NCI-H460 (cell line): ENCODE measurements at places on chromosomes 7 and 10. TPM values are rescaled to one million over a fixed set of nuclear protein-coding genes. Genes with fewer than 3 reads are reported as not detected.

The TCF7L2 gene
- 9.7 and 11.1 TPM in 2 replicates for total RNA-seq

The ZDHHC16 gene
- 34.3 and 35.4 TPM in 2 replicates for total RNA-seq

The GPR37 gene
- total RNA-seq: 3.8 and 4.4 TPM in 2 replicates

The KNDC1 gene
- 0.09 and 1.1 TPM in 2 replicates for total RNA-seq

The GRM8 gene
- total RNA-seq: 0.46 TPM in 1 of 2 replicates, not detected in the other

The NKX1-2 gene
- total RNA-seq: 0.02 TPM in 1 of 2 replicates, not detected in the other

The CPA4 gene
- 1.6 and 1.8 TPM in 2 replicates for total RNA-seq

The KLF14 gene
- not detected in 2 replicates for total RNA-seq

The TMEM213 gene
- total RNA-seq: not detected in 2 replicates

The IL15RA gene
- total RNA-seq: 10.6 and 13.3 TPM in 2 replicates

The JCAD gene
- total RNA-seq: 16.0 and 19.1 TPM in 2 replicates

The CYP3A5 gene
- 0.17 and 0.74 TPM in 2 replicates for total RNA-seq

The GHRHR gene
- total RNA-seq: not detected in 2 replicates

The SCART1 gene
- 0.92 and 1.2 TPM in 2 replicates for total RNA-seq

The STEAP1B gene
- total RNA-seq: 5.1 and 5.4 TPM in 2 replicates

The EPC1 gene
- 14.0 and 14.4 TPM in 2 replicates for total RNA-seq

The RAPGEF5 gene
- 0.84 and 0.87 TPM in 2 replicates for total RNA-seq

The KLF6 gene
- total RNA-seq: 8.8 and 15.7 TPM in 2 replicates

The PLPP4 gene
- not detected in 2 replicates for total RNA-seq

The GPER1 gene
- 1.9 and 2.3 TPM in 2 replicates for total RNA-seq

The ABCB4 gene
- total RNA-seq: 0.07 TPM in 1 of 2 replicates, not detected in the other

The TUBAL3 gene
- total RNA-seq: 1.6 and 1.9 TPM in 2 replicates

The CDHR3 gene
- total RNA-seq: 2.1 and 5.4 TPM in 2 replicates

The ADAM12 gene
- 0.95 and 1.1 TPM in 2 replicates for total RNA-seq

The ELFN1 gene
- 1.3 and 1.8 TPM in 2 replicates for total RNA-seq

The GNGT1 gene
- 0.47 and 0.61 TPM in 2 replicates for total RNA-seq

The CYP26C1 gene
- 0.10 and 0.23 TPM in 2 replicates for total RNA-seq

The TRPV6 gene
- total RNA-seq: not detected in 2 replicates

The MAP3K8 gene
- 6.0 and 8.0 TPM in 2 replicates for total RNA-seq

The NODAL gene
- not detected in 2 replicates for total RNA-seq

The PON1 gene
- total RNA-seq: not detected in 2 replicates

The PTN gene
- 0.12 TPM in 1 of 2 replicates, not detected in the other for total RNA-seq

The TSPAN13 gene
- 31.4 and 37.3 TPM in 2 replicates for total RNA-seq

The GRID1 gene
- 0.05 and 0.09 TPM in 2 replicates for total RNA-seq

The CTAGE8 gene
- 0.12 TPM in 1 of 2 replicates, not detected in the other for total RNA-seq

The MRC1 gene
- 0.14 and 0.15 TPM in 2 replicates for total RNA-seq

The SCIN gene
- total RNA-seq: not detected in 2 replicates

The PNLIPRP2 gene
- not detected in 2 replicates for total RNA-seq

The BTBD16 gene
- 0.43 and 0.45 TPM in 2 replicates for total RNA-seq

The MBL2 gene
- not detected in 2 replicates for total RNA-seq

The GDF2 gene
- not detected in 2 replicates for total RNA-seq

The GATA3 gene
- 0.12 and 0.23 TPM in 2 replicates for total RNA-seq

The IRF5 gene
- total RNA-seq: 6.5 and 9.3 TPM in 2 replicates

The ADAM22 gene
- total RNA-seq: 3.3 and 3.6 TPM in 2 replicates

The ACHE gene
- 0.17 and 0.27 TPM in 2 replicates for total RNA-seq

The SPAG6 gene
- total RNA-seq: not detected in 2 replicates

The FAM25G gene
- not detected in 2 replicates for total RNA-seq

The GPR15LG gene
- not detected in 2 replicates for total RNA-seq

The RAMP3 gene
- total RNA-seq: not detected in 2 replicates

The MKX gene
- 0.66 and 1.1 TPM in 2 replicates for total RNA-seq

The FAM25A gene
- total RNA-seq: not detected in 2 replicates

The COL28A1 gene
- 0.12 and 0.29 TPM in 2 replicates for total RNA-seq

The PLXNA4 gene
- total RNA-seq: 0.02 TPM in 1 of 2 replicates, not detected in the other

The OR13A1 gene
- total RNA-seq: not detected in 2 replicates

The PTPRN2 gene
- total RNA-seq: 2.9 and 3.5 TPM in 2 replicates

The TYSND1 gene
- 23.1 and 26.4 TPM in 2 replicates for total RNA-seq

The PODXL gene
- 2.3 and 3.1 TPM in 2 replicates for total RNA-seq

The LIPK gene
- not detected in 2 replicates for total RNA-seq
